Renal cortical epithelial cell (primary cell): ENCODE measurements at places on chromosomes 7 and 10. TPM values are rescaled to one million over a fixed set of nuclear protein-coding genes. Genes with fewer than 3 reads are reported as not detected.

Gene GRB10
- 48.8 and 73.8 TPM in 2 replicates for total RNA-seq

DNA sequence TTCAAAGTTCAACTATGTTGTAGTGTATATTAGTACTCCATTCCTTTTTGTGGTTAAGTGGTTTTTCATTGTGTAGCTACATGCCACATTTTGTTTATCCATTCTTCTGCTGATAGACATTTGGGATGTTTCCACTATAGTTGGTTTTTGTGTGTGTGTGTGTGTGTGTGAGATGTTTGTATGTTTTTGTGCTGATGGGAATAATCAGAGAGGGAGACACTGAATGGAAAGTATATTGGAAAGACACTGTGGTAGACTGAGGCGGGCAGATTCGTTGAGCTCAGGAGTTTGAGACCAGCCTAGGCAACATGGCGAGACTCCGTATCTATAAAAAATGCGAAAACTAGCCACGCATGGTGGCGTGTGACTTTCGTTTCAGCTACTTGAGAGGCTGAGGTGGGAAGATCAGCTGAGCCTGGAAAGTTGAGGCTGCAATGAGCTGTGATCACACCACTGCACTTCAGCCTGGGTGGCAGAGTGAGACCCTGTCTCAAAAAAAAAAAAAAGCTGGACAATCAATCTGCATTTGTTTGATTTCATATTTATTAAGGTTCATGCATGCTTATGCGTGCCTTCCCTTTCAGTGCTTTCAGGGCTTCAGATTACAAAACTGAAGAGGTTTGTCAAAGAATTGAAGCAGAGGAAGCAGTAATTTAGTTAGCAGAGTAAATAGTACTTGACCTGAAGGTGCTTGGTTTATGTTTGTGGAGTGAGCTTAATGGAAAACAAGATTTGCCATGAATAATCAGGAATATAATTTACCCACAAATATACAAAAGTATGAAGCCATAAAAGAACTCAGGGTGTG lies 14.7 kb downstream of the SEC24C start:
- no peak for DNase-seq

Gene PAPOLB
- not detected in 2 replicates for total RNA-seq

GRCh38 chr7:110253093-110253492 lies 837.8 kb upstream of the LRRN3 start:
- DNase-seq = no peak

Gene ITPRID1
- total RNA-seq = not detected in 2 replicates

DNA sequence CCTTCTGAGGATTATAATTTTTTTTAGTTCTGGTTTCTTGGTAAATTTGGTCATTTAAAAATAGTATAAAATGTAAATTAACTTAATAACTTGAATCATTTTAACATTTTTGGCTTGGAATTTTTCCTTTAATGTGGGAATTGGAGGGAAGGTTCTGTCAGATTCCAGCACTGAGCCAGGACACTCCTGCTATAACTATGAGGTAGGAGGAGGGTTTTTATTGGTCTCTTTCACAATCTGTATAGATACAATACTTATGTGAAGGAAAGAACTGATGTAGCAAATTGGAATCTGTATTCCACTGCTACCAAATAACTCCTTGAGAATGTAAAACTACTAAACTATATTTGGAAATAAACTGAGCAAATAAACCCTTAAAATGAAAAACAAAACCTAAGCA lies 3.2 kb downstream of the PRKG1 start:
- DNase-seq = no peak

Gene ANKRD1
- total RNA-seq = 12.6 and 123 TPM in 2 replicates

GRCh38 chr10:124967255-124967654 lies 25.3 kb downstream of the ZRANB1 start:
- DNase-seq = no peak
